ENCODE measurements at places on chromosomes 12 and 14.

- H3K36me3 ChIP-seq = no peaks in the 10 kb centered on the region
- H3K27ac ChIP-seq = no peak overlapping the region
- H3K4me1 ChIP-seq = peaks cover 3% of the 10 kb centered on the region
- no peak overlapping the region for H3K4me3 ChIP-seq
- no peaks in the 10 kb centered on the region for H3K27me3 ChIP-seq
These were observed 342.7 kb downstream of the CACNA1C start for GRCh38 chr12:2395354-2395977.

DNA sequence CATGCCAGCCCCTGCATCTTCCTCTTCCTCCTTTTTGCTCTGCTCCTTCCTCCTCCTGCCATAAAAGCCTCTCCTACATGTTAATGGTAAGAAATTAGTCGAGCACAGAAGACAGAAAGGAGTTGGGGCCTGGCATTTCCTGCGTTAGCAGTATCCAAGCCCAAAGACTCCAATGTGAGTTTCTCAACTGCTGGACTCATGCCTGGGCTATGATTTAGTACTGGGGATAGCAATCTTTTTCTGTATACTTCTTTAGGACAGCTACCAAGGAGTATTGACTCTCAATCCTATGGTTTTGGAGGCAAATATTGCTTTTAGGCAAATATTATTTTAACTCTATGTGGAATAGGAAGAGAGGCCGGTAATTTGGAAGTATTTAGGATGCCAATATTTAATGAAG is 18.0 kb upstream of the SLC38A4 start:
- no peak for DNase-seq
- H3K36me3 ChIP-seq = no peaks in the 10 kb centered on the region
- H3K27ac ChIP-seq = no peak overlapping the region

DNA sequence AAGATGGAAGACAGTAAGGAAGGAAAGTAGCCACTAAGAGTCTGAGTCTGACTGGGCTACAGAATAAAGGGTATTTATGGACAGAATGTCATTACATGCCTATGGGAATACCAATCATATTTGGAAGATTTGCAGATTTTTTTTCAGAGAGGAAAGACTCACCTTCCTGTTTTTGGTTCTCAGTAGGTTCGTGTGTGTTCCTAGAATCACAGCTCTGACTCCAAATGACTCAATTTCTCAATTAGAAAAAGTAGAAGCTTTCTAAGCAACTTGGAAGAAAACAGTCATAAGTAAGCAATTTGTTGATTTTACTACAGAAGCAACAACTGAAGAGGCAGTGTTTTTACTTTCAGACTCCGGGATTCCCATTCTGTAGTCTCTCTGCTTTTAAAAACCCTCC is 15.4 kb upstream of the PAPLN start:
- no peaks in the 10 kb centered on the region for H3K4me1 ChIP-seq
- H3K27ac ChIP-seq = no peak overlapping the region
- no peaks in the 10 kb centered on the region for H3K27me3 ChIP-seq
- DNase-seq = no peak
- H3K4me3 ChIP-seq = no peak overlapping the region
- no peaks in the 10 kb centered on the region for H3K36me3 ChIP-seq

DNA sequence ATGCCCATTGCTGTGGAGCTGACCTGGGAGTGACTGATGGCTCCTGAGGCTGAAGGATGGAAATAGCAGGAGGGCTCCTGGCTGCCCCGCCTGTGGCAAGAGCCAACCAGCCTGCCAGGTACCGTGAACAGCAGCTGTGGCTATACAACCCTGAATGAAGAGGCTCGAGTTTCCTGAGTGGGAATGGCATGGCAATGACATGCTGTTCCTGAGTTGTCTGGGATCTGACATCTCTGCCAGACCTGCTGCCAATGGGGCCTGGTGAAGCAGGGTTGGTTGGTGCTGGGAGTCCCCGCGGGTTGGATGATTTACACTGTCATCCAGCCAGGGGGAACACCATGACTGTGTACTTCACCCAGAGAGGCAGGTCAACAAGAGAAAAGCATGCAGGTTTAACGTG is 31.8 kb upstream of the LRRC10 start:
- H3K4me3 ChIP-seq = no peak overlapping the region
- H3K36me3 ChIP-seq = no peaks in the 10 kb centered on the region
- no peaks in the 10 kb centered on the region for H3K4me1 ChIP-seq

- H3K36me3 ChIP-seq = no peaks in the 10 kb centered on the region
- H3K4me3 ChIP-seq = no peak overlapping the region
- no peaks in the 10 kb centered on the region for H3K27me3 ChIP-seq
- peak; percentile 46 for DNase-seq
- peaks cover 5% of the 10 kb centered on the region for H3K4me1 ChIP-seq
These were observed 236.1 kb upstream of the NPAS3 start for GRCh38 chr14:32702562-32702961.

DNA sequence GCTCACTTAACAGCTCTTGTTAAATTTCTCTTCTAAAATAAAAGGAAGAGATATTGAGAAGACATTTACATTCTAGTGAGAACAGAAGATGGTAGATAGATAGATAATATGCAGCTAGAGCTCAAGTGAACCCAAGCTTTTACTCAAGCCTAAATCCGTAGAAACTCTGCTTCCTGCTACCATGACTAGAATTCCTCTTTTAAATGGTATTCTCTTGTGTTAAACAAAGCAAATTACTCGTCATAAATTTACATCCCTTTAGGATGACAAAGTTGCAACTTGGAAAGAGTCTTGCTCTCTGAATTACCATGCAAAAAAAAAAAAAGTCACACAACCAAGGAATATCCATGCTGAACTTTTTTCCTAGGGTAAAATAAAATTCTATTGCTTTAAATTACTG is 160.7 kb upstream of the LRFN5 start:
- H3K36me3 ChIP-seq = no peaks in the 10 kb centered on the region
- H3K4me1 ChIP-seq = no peaks in the 10 kb centered on the region
- no peak for DNase-seq
- H3K27me3 ChIP-seq = no peaks in the 10 kb centered on the region
- H3K27ac ChIP-seq = no peak overlapping the region
- no peak overlapping the region for H3K4me3 ChIP-seq

- no peaks in the 10 kb centered on the region for H3K36me3 ChIP-seq
- no peaks in the 10 kb centered on the region for H3K27me3 ChIP-seq
- H3K4me1 ChIP-seq = peaks cover 9% of the 10 kb centered on the region
- peak overlapping the region; percentile 87 for H3K4me3 ChIP-seq
These were observed 599 bp upstream of the CPSF6 start for GRCh38 chr12:69238589-69239351.

GRCh38 chr12:33771889-33772288 is 250.4 kb upstream of the ALG10 start:
- H3K36me3 ChIP-seq = no peaks in the 10 kb centered on the region
- H3K27ac ChIP-seq = no peak overlapping the region
- DNase-seq = no peak
- H3K4me1 ChIP-seq = no peaks in the 10 kb centered on the region

DNA sequence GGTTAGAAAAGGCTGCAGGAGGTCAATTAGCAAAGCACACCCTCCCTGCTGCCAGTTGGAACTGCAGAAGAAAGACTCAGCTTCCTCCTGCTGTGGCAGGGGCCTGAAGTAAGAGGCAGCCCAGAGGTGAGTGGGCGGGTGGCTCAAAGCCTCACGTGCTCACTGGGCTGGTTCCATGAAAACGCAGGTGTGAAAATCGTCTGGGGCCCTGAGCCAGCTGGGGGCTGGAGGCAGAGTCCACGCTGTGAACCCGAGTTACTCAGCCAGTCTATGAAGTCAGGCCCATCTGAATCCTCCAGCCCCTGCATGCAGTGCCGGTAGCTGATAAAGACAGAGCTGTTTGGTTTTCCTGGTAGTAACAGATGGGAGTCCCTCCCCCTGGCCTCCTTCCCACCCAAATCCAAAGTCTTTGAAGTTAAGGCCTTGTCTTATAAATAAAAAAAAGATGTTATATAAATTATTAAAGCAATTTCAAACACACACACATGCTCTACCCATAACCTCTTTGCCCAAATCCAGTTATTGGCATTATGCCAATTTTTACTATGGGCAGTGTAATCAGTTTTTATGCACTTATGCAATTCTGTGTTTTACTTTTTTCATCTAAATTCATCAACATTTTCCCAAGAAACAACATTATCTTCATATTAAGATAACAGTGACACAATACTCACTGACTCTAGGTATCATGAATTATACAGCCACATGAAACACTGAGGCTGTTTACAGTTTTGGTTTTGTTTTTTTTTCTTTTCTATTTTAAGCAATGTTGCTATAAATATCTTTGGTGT is 57.9 kb upstream of the PNMA1 start:
- DNase-seq = peak; percentile 79
- H3K27me3 ChIP-seq = no peaks in the 10 kb centered on the region
- no peak overlapping the region for H3K4me3 ChIP-seq
- peaks cover 43% of the 10 kb centered on the region for H3K4me1 ChIP-seq

DNA sequence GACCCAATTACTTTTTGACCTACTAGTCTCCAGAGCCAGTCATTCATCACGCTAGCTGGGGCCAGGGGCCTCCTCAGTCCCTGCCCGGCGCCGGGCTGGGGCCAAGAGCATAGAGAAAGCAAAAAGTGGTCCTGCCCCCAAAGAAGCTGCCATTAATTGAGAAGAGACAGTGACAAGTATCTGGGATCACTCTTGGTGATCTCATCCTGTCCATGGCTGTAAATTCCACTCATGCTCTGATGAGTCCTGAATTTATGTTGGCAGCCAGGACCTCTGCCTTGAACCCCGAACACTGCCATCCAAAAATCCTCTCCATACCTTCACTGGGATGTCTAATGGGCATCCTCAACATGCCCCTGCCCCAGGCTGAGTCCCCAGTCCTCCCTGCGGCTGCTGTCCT is 34.4 kb upstream of the DLK1 start:
- peaks cover 13% of the 10 kb centered on the region for H3K4me1 ChIP-seq
- no peak for DNase-seq
- no peaks in the 10 kb centered on the region for H3K27me3 ChIP-seq
- no peak overlapping the region for H3K27ac ChIP-seq

GRCh38 chr12:60043236-60043635 is 447.4 kb downstream of the SLC16A7 start:
- H3K36me3 ChIP-seq = no peaks in the 10 kb centered on the region
- H3K4me3 ChIP-seq = no peak overlapping the region
- no peaks in the 10 kb centered on the region for H3K27me3 ChIP-seq
- H3K4me1 ChIP-seq = no peaks in the 10 kb centered on the region
- H3K27ac ChIP-seq = no peak overlapping the region

DNA sequence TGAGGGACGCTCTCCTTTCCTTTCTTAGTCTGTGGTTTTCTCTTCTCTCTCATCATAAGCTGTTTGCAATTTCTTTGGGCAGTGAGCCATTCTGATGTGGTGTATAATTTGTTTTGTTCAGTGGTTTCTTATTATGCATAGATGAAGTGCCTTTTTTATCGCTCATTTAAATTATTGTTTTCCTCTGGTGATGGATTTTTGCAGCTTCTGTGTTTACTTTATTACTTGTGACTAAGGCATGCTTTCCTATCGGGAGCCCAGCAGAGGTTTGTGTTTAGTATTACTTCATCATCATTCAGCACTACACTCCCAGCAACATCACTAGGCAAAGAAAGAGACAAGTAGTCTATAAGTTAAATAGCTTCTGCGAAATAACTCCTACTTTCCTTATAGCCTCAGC is 586.6 kb upstream of the NOVA1 start:
- no peak overlapping the region for H3K4me3 ChIP-seq
- H3K36me3 ChIP-seq = no peaks in the 10 kb centered on the region
- no peaks in the 10 kb centered on the region for H3K27me3 ChIP-seq

GRCh38 chr12:71007020-71007419 is 86.5 kb upstream of the PTPRR start:
- no peaks in the 10 kb centered on the region for H3K4me1 ChIP-seq
- no peaks in the 10 kb centered on the region for H3K27me3 ChIP-seq
- H3K36me3 ChIP-seq = no peaks in the 10 kb centered on the region
- no peak for DNase-seq
- H3K27ac ChIP-seq = no peak overlapping the region

DNA sequence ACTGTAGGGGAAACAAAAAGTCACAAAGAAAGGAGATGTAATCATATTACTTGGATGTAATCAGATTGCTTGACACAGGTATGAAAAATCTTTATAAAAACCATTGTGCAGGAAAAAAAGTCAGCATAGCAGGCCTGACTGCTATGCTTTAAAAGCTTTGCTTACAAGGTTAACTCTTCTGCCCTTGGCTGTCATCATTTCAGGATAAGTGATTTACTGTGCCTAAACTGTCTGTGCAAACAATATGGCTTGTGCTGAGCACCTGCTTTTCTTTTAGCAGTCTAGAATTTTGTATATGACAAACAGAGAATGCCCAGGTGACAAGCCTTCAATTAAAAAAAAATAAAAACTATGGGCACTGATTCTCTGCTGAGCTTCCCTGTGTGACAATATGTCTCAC is 63.8 kb upstream of the PLEKHG7 start:
- no peak for DNase-seq
- no peaks in the 10 kb centered on the region for H3K27me3 ChIP-seq
- no peaks in the 10 kb centered on the region for H3K36me3 ChIP-seq
- no peak overlapping the region for H3K4me3 ChIP-seq
- H3K4me1 ChIP-seq = no peaks in the 10 kb centered on the region
- H3K27ac ChIP-seq = no peak overlapping the region

GRCh38 chr14:90760591-90761316 is 55.5 kb downstream of the TTC7B start:
- no peak overlapping the region for H3K27ac ChIP-seq
- DNase-seq = no peak
- H3K27me3 ChIP-seq = no peaks in the 10 kb centered on the region

- no peak overlapping the region for H3K27ac ChIP-seq
- DNase-seq = no peak
- no peaks in the 10 kb centered on the region for H3K4me1 ChIP-seq
- no peaks in the 10 kb centered on the region for H3K27me3 ChIP-seq
These were observed 30.1 kb downstream of the VRK1 start for GRCh38 chr14:96827290-96827689.

DNA sequence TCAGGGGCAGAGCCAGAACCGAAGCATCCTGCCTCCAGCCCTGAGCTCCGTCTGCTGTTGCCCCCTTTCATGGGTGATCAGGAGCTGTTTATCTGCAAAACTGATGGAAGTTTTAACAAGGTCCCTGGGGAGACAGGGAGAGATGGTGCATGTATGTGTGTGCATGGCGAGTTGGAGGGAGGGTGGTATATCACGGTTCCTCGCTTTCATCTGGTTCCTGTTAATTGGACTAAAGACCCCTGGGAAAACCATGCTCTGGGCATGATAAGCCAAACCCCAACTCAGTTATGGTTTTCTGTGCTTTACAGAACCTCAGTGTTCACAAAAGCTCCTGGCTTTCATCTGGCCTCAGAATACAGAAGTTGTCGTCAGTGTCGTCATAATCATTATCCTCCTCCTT is 133.6 kb downstream of the KSR2 start:
- H3K36me3 ChIP-seq = no peaks in the 10 kb centered on the region
- H3K27ac ChIP-seq = no peak overlapping the region
- H3K4me3 ChIP-seq = no peak overlapping the region
- H3K4me1 ChIP-seq = no peaks in the 10 kb centered on the region
